LoVo (cell line): ENCODE measurements at places on chromosomes 5 and 9.

DNA sequence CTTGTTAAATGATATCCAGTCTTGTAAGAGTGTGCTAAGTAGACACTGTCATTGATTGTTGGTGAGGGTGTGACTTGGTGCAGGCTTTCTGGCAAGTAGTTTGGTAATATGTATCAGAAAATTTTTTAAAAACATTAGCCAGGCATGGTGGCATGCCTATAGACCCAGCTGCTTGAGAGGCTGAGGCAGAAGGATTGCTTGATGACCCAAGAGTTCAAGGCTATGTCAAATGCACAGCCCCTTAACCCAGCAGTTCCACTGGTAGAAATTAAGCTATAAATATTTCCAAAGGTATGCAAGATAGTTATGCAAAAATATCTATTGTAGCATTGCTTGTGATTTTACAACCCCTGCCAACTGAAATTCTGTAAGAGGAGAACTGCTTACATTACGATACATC lies 24.2 kb downstream of the ZBTB43 start:
- DNase-seq, result no peak

DNA sequence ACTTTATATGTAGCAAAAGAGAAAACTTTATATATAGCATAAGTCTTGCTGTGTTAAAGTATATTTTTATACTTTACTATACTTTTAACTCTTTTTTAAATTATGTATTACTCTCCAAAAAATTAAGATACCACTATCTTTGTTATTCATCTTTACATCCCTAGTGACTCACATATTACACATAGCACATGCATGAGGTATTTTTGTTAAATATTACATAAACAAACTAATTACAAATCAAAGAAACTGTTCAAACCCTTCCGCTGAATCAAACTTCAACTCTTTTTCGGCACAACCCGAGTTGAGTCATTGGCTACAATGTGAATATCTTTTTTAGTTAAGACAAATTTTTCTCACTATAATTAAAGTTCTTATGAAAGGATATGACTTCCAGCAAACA lies 32.1 kb downstream of the NADK2 start:
- DNase-seq, result no peak

DNA sequence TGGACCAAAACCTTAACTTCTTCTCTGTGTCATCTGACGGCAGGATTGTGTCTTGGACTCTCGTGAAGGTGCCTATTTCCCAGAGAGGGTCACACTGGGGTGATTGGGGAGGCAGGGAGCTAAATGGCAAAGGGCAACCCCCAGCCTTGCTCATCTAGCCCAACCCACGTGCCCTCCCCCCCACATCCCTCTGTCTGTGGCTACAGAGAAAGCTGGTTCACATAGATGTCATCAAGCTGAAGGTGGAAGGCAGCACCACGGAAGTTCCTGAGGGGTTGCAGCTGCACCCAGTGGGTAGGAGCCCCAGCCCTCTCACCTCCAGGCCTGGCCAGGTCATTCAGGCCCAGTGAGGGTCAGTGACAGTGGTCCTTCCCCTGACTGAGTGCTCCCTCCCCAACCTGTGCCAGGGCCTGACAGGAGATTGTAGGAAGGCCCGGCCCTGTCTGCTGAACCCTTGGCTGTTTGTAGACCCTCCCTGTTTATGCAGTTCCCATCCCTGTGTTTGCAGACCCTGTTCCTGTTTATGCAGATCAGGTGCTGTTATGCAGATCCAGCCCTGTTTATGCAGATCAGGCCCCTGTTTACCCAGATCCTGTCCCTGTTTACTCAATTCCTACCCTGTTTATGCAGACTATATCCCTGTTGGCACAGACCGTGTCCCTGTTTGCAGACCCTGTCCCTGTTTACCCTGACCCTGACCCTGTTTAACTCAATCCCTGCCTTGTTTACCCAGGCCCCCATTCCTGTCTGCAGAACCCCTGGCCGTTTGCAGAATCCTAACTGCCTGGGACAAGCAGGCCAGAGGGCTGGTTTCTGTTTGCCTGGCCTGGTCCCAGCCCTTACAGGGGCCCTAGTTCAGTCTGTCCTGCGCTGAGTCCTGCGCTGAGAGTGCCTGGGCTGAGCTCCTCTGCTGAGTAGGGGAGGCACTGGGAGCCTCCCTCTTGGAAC lies 10.4 kb downstream of the ENHO start:
- DNase-seq, result no peak

- no peak for DNase-seq
Measured at GRCh38 chr5:158154226-158155005, 295.5 kb upstream of the CLINT1 start.

DNA sequence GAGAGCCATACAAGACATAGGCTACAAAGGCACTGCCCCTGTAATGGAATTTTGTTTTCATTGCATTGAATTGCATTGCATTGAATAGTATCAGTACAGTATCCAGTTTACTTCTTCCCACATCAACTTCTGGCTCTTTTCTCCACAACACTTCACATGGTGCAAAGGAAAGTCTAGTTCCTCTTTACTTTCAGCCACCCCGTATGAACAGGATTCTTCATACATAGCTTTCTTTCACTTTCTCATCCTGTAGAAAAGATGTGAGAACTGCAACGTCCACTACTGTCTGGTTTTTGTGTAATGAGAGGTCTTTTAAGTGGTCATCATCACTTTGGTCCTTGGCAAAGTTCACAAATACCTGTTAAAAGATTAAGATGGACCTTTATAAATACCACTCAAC lies 20.2 kb downstream of the NIPSNAP3B start:
- no peak for DNase-seq

DNA sequence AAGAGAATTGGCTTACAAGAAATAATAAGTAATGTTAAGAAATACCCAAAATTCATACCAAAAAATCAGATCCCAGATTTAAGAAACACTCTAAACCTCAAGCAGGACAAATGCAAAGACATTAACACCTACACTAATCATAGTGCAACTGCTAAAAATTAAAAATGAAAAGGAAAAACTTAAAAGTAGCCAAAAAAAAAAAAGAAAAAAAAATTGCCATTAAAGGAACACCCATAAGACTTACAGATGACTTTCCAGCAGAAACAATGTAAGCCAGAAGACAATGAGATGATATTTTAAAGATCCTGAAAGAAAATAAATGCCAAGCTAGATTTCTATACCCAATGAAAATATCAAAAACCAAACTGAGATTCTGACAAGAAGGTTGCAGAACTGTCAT lies 101.5 kb downstream of the DENND1A start:
- no peak for DNase-seq

GRCh38 chr9:78725503-78725902 lies 428.6 kb downstream of the PSAT1 start:
- no peak for DNase-seq

GRCh38 chr9:89781838-89782540 lies 177.2 kb downstream of the GADD45G start:
- no peak for DNase-seq

DNA sequence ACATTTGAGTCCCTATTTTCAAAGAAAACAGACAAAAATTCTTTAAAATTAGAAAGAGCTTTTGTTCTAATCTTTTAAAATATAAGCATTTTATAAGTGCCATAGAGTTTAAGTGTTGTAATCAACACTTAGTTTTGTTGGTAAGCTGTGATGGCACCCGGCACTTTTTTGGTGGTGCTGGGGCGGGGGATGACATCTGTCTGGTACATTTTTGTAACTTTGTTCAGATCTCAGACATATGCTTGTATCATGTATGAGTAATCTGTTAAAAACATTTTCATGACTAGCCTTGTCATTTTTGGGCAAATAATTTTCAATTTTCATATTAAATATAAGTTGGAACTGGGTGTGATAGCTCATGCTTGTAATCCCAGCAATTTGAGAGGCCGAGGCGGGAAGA lies 51.7 kb downstream of the UBAP1 start:
- DNase-seq, result no peak

- DNase-seq, result no peak
Measured at GRCh38 chr5:108379722-108380530, 2.0 kb downstream of the FBXL17 start.

DNA sequence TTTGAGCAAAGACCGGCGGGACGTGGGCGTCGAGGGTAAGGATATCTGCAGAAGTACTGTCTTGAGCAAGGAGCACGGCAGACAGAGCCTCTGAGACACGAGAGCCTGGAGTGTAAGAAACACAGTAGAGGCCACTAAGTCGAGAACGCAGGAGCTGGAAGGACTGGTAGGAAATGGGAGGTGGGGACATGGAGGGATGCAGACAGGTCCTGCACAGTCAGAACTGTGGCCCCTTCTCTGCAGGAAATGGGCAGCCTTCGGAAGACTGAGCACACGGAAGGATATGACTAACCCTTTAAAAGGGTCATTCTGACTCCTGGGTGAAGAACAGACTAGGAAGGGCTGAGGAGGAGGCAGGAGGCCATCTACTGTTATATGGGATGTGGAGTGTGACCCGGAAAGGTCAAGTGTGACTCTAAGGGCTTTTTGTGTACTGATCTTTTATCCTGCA lies 1.4 kb upstream of the CAMSAP1 start:
- no peak for DNase-seq

DNA sequence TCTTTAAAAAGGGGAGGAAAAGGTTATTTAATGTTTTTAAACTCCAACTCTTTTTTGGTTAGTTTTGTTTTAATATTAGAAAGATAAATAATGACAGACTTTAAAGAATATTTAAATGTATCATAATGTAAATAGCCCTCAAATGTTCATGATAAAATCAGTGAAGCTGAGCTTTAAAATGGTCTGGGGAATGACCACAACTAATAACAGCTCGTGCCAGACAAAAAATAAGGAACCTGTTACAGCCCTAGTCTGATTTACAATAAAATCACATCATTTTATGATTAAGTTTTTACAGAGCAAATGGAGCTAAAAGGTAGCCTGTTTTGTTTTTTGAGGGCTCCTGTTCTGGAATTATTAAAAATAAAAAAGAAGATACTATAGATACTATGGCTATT lies 46.1 kb downstream of the VCAN start:
- no peak for DNase-seq
